ENCODE measurements at places on chromosomes 2 and 18.

DNA sequence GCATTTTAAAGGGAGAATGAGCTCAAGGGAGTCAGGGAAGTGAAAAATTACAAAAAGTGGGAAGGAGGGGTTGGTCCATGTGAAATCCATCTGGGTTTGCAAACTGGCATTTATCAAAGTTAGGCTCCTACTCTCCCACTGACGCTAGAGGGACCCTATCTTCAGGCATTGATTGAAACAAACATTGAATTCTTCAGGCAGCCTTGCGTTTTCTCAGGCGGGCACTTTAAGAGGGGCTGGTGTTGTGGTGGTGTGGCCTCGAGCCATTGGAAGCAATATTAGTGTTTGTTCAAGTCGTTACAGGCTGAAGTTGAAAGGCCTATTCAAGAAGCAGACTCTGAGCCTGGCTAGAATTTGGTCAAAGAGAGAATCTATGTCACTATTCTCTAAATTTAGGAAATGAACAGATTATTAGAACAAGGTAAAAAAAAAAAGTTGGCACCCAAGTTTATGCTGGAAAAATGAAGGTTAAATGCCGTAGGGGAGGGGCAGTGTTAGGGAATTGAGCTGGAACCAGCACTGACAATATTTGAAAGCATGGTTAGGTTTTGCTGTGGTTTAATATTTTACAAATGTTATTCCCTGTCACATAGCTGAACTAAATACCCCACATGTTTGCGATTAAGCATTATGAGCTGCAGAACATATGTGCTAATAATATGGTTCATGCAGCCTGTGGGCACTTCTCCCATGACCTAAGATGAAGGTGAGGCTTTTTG lies 36.8 kb downstream of the STON1 start:
- no peak for DNase-seq

DNA sequence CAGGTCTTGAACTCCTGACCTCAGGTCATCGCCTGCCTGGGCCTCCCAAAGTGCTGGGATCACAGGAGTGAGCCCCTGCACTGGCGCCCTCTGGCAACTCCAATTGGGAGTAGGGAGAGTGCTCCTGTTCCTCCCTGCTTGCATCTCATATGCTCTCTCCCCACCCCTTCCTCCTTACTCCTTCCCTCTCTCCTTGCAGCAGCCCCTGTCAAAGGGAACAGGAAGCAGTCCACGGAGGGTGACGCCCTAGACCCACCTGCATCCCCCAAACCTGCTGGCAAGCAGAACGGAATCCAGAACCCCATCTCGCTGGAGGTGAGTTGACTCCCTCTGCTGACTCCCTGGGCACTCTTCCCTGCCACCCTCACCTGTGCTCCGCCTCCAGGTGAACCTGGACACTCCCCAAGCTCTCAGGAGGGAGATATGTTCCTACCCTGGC lies 10.7 kb downstream of the ARID5A start:
- DNase-seq = no peak

DNA sequence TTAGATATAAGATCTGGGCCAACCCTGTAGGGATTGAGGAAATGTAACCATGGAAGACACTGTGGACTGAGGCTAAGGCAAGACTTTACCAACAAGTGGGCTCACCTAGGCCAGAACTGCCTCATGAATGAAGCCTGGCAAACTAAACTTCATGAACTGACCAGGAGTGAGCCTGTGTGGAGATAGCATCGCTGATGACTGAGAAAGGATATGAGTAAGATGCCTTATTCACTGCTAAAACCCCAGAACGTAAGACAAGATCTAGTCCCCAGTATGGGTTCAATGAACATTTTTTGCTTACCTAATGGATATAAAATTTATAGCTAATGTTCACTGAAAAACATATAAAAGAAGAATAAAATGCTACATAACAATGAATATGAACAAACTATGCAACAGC lies 399.8 kb downstream of the SATB2 start:
- DNase-seq = no peak

DNA sequence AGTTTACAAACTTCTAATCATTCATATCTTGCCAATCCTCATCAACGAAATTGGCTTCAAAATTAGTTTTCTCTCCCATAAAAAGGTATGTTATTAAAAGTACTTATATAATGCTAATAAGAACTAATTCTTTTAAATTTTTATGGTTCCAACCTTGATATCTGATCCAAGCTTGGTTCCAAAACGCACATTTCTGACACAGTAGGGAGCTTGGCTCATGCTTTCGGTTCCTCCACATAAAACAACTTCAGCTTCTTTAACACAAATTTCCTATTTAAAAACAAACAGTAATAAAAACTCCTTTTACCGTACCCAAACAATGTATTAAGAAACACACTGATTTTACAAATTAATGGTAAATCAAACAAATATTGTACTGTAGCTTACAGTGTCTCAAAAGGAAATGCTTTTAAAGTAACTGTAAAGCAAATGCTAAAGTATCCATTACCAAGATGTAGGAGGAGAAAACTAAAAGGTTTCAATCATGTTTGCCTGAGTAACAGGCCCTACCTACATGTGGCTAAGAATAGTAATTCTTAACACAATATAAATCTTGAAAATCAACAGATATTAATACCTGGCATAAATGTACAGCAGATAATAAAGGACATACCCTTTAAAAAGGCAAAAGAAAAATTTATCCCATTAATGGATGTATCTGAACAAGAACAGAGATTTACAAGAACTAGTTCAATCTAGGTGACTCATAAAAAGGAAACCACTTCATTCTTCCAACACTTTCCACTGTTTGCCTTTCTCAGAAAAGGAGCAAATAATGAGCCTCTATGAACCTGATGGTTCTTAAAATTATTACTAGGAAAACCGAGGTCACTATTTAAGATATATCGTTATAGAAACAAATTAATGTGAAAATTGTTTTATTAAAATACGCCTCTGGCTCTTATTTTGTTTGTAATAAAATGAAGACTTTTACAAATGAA lies 17.5 kb downstream of the ACAA2 start:
- DNase-seq = no peak

- peak; percentile 39 for DNase-seq
Measured at GRCh38 chr2:124810132-124810531, 785.0 kb downstream of the CNTNAP5 start.

DNA sequence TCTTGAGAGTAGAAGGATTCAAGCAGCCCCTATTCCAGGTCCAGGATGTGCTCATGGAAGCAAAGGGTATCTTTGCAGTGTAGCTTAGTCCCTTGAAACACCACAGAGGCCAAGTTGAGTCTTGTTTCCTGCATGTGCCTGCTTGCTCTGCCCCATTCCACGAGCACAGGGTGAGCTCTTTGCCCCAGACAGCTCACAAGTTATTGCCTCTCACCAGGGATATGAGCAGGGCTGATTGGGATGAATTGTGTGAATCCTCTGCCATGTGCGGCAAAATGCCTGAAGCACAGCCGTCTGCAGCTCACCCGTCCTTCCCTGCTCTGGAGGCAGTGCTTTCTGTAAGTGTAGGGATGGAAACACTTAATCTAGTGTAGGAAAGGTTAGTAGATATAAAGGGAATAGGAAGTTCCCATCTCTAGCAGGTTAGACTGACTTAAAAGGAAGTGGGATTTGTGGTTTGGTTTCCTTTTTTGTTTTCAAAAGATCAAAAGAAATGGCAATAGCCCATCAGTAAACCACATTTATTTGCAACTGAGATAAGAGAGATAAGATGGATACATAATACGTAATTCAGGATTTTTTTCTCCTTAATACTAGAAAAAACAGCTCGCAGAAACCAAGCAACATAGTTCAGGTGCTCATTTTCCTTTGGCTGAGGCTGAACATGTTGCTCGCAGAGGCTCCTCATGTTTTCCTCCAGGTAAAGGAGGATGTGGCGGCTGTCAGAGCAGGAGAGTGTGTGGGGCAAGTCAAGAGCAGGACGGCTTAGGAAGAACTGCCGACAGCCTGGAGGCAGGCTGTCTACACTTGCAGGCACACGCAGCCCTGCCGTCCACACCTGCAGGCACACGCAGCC lies 41.4 kb downstream of the TMEM182 start:
- DNase-seq = no peak

DNA sequence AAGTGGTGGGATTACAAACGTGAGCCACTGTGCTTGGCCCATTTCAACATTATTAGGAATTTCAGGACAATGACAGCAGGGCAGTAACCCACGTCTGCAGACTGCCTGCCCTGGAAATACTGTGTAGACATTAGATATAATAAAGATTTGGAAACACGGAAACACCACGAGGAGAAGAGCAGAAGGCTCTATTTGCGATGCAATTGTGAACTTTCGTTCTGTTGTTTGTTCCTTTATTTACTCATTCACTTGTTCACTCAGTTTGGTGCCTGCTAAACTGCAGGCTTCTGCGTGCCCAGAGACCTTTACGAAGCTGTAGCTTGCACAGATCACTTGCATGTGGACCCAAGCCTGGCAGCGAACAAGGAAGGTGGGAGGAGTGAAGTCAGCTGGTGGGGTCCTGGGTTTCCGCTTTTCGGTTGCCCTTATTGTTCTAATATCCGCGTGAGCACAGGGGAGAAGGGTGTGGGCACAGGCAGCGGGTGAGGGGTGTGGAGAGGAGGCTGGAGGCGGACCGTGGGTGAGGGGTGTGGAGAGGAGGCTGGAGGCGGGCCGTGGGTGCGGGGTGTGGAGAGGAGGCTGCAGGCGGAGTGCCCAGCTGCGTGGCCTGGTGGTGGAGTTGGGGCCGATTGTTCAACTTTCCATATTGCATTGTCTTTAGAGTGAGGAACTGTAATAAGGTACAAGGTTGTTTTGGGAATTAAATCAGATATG lies 3.4 kb downstream of the COLEC11 start:
- no peak for DNase-seq

GRCh38 chr2:128314348-128315121 lies 4.1 kb downstream of the HS6ST1 start:
- DNase-seq = no peak

Measured in iPS DF 6.9 (cell line).